Esophagus squamous epithelium (tissue), 5 donors: ENCODE measurements at places on chromosomes 6 and 20.

DNA sequence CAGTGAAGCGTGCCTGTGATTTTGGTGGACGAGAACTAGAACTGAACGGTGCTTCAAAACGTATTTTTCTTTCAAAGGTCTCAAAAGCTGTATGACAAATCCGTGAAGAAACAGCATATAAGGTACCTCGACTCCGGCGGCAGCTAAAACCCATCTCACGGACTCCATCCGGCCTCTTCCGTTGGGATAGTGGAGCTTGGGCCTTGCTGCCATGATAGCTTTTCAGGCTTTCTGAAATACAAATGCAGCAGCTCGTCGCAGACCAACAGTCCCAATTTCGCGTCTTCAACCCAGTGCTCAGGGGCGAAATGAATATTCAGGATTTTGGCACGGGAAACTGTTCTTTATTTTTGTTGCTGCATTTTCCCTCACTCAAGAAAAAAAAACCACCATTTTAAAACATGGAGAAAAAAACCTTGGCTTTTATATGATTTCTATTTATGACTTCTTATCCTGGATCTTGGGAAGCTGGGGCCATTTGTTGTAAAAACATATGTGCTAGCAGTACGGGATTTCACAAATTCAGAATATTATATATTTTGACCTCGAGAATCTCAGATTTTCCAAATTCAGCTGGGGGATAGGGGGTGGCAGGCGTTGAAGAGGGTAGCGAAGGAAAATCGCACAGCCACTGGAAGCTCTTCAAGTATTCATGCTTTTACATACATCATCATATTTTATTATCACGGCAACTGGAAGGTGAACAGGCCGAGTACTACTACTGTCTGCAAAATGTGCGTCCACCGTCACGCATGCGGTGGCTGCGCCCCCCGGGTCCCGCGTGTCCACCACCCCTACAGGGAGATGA lies 849 bp downstream of the GSTA4 start:
- DNase-seq, result no peak

- DNase-seq, result no peak
These were observed 24.9 kb downstream of the FYN start for GRCh38 chr6:111848262-111848812.

GRCh38 chr6:16669227-16669626 lies 92.0 kb downstream of the ATXN1 start:
- no peak for DNase-seq

DNA sequence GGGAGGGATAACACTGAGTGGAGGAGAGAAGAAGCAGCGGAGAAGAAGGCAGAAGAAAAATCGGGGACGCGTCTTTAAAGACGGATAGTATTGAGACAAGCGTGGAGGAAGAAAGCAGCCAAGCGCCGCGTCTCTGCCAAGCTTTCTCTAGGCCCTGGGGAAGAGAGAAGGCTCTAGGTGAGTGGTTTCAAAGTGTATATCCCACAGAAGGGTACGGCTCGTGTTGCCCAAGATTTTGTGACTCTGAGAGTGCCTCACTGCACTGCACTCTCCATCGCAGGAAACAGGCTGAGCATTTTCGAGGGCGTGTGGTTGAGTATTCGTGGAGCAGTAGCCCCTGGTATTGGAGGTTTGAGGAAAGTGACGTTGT lies 185.4 kb downstream of the TRIM27 start:
- DNase-seq, result no peak

GRCh38 chr6:24861934-24862333 lies 63.2 kb upstream of the ARMH2 start:
- no peak for DNase-seq

DNA sequence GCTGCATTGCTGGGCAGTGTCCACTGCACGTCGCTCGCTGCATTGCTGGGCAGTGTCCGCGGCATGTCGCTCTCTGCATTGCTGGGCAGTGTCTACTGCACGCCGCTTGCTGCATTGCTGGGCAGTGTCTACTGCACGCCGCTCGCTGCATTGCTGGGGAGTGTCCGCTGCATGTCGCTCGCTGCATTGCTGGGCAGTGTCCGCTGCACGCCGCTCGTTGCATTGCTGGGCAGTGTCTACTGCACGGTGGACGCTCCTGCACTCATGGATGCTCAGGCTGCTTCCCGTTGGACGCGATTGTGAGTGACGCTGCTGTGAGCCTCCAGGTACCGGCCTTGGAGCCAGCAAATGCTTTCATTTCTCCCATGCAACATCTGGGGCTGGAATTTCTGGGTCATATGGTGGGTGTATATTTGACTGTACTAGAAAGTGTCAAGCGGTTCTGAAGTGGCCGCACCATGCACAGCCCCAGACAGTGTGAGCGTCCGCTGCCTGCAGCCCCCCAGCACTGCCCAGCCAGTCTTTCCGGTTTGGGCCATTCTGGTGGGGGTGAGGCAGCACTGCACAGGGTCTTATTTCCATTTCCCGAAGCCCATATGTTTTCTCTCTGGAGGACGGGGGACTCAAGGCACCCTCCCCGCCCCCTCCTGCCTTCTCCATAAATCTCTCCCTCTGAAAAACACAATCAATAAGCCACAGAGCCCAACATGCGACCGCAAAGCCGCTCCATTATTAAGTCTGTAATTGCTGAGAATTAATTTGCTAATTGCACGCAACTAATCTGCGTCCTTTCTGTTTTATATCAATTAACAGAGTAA lies 97.4 kb downstream of the YTHDF1 start:
- no peak for DNase-seq

DNA sequence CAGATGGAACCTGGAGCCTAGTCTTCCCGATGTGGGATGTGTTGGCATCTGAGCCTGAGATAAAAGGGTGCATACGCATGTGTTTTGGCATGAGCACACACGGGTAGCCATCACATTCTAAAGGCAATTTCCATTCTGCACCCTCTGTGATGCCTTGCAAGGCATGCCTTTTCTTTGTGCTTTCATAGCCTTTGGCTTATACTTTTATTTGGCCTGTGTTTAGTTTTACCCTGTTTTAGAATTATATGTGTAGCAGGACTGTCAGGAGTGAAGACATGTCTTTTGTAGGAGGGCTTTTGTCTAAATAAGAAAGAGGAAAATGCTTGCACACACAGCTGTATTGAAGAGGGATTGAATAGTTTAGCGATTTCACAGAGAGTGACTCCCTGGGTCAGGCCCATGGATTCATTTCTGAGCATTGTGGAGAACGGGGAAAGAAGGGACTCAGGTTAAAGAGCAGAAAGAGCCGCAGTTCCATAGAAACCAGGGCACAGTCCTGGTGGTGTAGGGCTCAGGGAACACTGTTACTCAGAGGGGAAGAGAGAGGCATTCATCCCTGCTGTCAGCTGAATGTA lies 530.2 kb downstream of the DHX35 start:
- DNase-seq, result no peak

- DNase-seq, result no peak
These were observed 4.3 kb downstream of the SMIM26 start for GRCh38 chr20:18571578-18571977.

GRCh38 chr20:21389368-21389767 lies 8.0 kb downstream of the NKX2-4 start:
- DNase-seq, result no peak

GRCh38 chr6:80522576-80522975 lies 416.1 kb downstream of the BCKDHB start:
- DNase-seq, result no peak

- no peak for DNase-seq
These were observed 151.0 kb upstream of the RSPO3 start for GRCh38 chr6:126967296-126968005.

GRCh38 chr20:57043091-57043490 lies 223.3 kb downstream of the BMP7 start:
- DNase-seq, result no peak

DNA sequence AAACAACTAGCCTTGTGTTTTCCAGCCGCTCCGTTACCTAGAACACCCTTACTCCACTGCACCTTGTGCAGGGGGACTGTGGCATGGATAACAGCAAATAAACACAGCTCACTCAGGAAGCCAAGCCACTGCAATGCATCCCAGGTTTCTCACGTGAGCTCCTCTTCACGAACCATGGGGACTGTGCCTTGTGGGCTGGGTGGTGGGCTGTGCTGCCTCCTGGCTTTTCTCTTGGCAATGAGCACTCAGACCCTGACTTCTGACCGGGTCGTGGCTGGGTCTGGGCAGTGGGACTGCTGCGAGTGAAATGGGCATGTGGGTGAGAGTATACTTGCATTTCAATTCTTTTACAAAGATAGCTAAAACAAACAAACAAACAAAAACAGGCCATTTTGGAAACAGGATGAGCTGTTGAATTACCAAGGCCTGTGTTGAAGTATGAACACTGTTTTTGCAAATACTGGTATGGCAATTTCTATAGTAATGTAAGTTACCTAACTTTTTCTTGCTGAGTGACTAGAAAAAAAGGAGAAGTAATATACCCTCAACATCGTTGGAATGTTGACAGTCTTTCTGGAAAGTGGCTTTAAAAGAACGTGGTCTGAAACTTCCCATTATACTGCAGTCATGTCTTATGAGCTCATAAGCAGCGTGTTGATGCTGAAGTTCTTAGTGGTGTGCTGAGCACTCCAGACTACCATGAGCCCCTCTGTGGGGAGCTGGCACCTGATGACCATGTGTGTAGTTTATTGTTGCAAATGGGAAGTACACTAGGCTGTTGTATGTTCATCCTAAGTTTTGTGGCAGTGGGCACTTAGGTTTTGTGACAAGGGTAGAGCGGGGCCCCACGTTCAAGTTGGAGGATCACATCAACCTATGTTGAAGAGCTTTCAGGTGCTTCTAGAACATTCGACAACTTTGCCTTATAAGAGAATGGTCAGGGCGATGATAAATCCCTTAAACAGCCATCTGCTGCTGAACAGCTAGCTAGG lies 120.4 kb downstream of the ARMC2 start:
- no peak for DNase-seq

- no peak for DNase-seq
These were observed 228.3 kb downstream of the SLC35F1 start for GRCh38 chr6:118135371-118135770.

- DNase-seq, result no peak
These were observed 16.2 kb upstream of the TMEM181 start for GRCh38 chr6:158543606-158544185.

GRCh38 chr20:35311409-35311808 lies 19.2 kb upstream of the FAM83C start:
- no peak for DNase-seq
